ENCODE measurements at places on chromosomes 2 and 18.

- no peak for DNase-seq
Observed at GRCh38 chr2:230777721-230778120, 65.1 kb downstream of the CAB39 start.

DNA sequence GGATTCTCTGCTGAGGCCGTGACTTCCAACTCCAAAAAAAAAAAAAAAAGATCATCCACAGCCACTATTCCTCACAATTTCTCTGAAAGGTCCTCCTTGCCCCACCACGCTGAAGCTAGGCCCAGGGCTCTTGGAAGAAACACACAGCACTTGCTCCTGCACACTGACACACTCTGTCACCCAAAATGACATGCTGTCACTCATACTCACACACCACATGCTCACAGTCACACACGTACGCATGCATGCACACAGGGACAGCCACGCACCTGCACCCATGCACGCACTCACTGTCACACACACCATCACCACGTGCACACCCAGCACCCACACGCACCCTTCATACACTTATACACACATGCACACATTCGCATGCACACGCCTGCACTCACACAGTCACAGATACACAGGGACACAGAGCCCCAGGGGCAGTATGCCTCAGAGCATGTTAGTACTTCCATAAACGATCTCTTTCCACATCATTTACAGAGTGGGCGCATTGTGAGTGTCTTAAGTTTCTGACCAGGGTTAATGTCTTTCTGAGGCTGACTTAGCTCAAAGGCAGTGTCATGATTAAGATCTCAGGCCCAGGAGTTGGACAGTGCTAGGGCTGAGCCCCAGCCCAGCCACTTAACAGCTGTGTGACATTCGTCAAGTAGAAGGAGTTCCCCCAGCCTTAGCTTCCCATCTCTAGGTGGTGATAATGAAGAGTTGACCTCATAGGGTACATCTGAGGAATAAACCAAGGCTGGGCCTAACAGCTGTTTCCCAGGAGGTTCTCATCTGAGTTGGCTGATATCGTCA is 93.4 kb downstream of the GLI2 start:
- no peak for DNase-seq

DNA sequence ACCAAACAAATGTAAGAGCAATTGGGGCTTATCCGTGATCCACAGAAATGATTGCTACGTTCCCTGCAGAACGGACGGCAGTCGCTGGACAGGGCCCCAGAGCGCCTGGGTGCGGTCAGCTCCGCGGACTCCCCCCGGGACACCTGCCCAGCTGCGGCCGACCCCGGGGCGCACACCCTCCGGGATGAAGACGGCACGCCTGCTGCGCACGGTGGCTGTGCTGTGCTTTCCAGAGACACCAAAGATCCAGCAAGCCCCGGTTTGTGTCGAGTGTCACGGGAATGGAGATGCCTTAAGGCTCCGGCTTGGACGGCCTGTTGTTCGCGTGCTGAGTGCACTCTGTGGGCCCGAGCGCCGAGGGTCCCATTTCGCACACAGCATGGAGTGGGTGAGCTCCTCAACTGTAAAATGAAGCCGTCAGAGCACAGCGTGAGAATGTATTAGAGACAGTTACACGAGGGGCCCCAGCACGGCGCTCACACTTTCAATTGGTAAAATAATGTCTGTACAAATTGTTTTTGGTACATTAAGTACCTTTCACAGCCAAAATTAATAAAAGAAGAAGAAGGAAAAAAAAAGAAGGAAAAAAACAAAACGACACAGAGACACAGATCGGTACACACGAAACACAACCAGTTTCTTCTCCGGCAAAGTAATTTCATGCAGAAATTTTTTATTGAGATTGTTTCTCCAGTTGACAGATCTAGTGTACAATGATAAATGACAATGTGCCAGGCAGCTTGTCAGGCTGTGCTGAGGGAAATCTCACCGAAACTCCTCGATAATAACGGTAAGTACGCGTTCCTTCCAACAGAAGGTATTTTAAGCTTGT is 615.8 kb upstream of the SALL3 start:
- no peak for DNase-seq

DNA sequence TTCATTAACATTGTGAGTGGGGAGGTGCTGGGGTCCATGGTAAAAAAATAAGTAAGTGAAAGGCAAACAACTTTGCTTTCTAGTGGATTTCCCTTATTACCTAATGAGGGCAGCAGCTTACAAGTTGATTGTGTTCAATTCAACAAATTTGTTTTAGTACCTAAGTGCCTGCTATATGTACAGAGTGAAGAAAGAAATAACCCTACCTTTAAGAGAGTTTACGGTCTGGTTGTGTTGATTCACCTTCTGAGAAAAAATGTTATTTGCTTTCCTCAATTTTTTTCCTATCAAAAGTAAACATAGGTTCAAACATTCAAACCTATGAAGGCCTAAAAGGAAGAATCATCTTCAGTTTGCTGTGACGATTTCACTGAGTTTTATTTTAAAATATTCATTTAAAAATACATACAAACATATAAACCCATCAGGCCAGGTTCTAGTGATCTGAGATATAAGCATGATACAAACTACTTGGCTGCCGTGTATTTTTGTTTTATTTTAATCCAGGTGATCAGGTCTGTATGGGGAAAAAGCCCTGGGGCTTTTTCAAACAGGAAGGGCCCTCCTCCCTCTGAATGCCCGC is 1.5 kb upstream of the SPTBN1 start:
- DNase-seq: no peak

DNA sequence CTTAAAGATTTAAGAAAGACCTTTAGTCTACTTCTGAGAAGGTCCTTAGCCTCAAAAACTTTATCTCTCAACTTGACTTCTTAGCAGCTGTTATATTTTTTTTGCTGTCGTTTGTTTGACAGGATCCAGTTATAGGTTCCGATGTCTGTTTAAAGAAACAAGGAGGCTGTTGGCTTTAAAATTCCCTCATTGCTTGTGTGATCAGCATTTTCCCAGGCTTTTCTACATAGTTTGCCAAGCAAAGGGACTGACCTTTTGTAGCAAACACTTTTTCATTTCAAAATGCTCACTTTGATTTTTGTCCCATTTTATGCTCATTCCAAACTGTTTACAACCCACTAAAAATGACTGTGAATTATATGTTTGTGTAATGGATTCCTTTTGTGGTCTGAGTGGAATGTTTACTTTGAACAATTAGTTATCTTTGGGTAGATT is 394.9 kb downstream of the ARHGAP15 start:
- no peak for DNase-seq

GRCh38 chr2:104844807-104845551 is 8.9 kb upstream of the POU3F3 start:
- no peak for DNase-seq

GRCh38 chr2:97738179-97739019 is 25.0 kb downstream of the ZAP70 start:
- no peak for DNase-seq

DNA sequence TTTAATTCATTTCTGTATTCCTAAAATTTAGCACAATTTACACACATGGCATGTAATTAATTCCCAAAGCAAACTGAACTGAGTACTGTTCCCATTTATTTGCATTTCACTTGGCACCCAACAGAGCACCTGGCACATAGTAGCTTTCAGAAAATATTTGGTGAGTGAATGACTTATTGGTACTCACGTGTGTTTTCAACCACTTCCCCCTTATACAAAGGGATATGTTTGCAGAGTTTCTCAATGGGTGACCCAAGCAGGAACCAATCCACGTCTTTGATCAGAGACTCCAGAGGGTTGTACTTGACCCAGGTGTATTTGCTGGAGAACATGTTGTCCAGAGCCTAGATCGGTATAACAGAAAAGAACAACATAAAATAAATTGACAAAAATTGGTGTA is 6.6 kb downstream of the GKN2 start:
- no peak for DNase-seq

- DNase-seq: no peak
Observed at GRCh38 chr2:120710256-120710655, 25.4 kb upstream of the GLI2 start.

DNA sequence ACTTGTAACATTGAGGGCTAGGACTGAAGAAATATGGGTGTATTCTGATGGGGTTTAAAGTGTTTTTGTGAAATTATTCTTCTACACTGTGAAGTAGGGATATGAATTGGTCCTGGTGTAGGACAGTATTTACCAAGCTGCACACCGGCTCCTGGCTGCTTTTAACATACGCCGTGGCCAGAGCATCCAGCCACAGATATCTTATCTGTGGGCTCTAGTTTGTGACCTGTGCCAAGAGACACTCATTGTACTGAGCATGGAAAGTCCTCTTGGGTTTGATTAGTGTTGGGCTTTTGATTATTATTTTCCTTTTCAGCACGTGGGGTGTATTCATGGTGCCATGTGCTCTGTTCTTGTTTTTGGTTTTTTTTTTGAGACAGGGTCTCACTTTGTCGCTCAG is 8.0 kb downstream of the USP39 start:
- DNase-seq: no peak

- DNase-seq: no peak
Observed at GRCh38 chr2:132884705-132885104, 214.7 kb upstream of the LYPD1 start.

DNA sequence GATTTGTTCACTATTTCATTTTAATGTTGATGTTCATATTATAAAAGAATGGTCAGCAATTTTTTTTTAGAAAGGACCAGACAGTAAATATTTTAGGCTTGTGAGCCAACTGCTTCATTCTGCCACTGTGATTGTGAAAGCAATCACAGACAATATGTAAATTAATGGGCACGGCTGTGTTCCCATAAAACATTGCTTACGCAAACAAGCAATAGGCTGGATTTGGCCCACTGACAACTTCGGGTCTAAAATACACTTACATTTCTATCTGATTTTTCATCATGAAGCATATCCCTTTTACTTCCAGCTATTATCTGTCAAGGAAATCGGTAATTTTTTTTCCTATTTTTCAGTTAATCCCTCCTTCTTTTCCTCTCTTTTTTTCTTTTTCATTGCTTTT is 182.2 kb upstream of the CDH2 start:
- no peak for DNase-seq

DNA sequence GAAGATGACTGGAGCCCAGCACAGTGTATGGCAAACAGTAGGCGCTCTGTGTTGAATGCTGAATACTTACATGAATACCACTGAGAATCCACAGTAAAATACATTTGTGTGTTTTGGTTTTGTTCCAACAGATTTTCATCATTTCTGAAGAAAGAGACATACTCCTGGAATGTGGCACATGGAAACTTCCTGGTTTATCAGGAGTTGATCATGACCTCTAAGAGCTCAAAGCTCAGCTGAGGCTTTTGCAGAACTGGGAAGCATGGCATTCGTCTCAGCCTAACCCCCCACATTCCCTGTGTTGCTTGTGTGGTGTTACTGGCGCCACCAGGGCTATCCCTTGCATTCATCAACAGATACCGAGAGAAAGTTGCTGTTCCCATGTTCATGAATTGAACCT is 316.9 kb upstream of the REV1 start:
- no peak for DNase-seq

GRCh38 chr2:85516653-85517389 is 22.1 kb upstream of the MAT2A start:
- DNase-seq: no peak
